ENCODE measurements at places on chromosomes 1 and 21. TPM values are rescaled to one million over a fixed set of nuclear protein-coding genes. Genes with fewer than 3 reads are reported as not detected.

Gene IL24
- not detected for total RNA-seq

DNA sequence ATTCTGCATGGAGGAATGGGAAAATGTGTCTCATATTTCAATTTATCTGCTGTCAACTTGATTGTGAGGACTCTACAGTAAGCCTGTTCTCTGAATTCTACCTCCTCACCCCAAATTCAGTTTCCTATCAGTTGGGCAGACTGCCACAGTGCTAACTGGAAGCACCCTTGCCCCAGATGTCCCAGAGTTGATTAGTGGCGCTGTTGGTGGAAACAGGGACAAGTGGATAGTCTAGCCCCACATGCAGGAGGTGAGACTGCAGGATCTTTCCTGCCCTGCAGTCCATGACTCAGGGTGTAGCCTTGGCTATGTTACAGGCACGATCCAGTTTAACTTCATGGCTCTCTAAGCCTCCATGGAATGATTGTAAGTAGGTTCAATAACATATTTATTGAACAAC, 22.1 kb downstream of the ADAM30 start:
- no peak for DNase-seq

GRCh38 chr1:239233626-239234025, 152.7 kb upstream of the CHRM3 start:
- no peak for DNase-seq

DNA sequence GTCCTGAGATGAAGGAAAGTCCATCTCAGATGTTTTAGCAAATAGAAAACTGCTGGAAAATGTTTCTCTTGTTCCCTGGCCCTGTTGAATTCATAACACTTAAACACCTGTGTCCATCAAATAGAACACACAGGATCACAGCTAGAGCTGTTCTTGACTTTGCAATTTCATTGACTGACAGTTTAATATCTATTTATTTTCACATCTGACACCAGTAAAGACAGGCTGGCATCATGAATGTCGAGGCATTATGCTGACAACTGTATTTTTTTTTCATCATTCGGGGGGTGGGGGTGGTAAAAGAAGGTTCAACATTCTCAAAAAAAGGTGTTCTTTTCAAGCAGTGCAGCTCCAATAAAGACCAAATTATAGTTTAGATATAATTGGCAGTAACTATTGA, 591.2 kb upstream of the PTBP2 start:
- no peak for DNase-seq

- DNase-seq: no peak
Measured at GRCh38 chr1:200967693-200968468, 55.6 kb downstream of the KIF21B start.

DNA sequence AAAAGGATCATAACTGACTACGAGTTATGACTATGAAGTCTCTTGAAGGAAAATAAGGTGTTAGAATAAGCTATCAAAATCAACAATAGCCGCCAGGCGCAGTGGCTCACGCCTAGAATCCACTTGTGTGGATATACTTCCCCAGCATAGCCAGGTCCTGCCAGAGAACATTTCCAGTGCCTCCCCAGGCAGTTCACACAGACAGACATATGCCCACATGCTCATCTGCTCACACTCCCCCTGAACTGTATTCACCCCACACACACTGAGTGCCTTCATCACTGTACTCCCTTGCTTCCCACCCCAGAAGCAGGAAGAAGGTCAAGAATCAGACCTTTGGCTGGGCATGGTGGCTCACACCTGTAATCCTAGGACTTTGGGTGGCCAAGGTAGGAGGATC, 6.5 kb downstream of the RERE start:
- DNase-seq: no peak

Gene CNR2
- not detected for total RNA-seq

- DNase-seq: no peak
Measured at GRCh38 chr1:241706257-241706656, 54.2 kb downstream of the WDR64 start.

GRCh38 chr1:162212713-162213112, 143.2 kb downstream of the NOS1AP start:
- DNase-seq: peak; percentile 15

DNA sequence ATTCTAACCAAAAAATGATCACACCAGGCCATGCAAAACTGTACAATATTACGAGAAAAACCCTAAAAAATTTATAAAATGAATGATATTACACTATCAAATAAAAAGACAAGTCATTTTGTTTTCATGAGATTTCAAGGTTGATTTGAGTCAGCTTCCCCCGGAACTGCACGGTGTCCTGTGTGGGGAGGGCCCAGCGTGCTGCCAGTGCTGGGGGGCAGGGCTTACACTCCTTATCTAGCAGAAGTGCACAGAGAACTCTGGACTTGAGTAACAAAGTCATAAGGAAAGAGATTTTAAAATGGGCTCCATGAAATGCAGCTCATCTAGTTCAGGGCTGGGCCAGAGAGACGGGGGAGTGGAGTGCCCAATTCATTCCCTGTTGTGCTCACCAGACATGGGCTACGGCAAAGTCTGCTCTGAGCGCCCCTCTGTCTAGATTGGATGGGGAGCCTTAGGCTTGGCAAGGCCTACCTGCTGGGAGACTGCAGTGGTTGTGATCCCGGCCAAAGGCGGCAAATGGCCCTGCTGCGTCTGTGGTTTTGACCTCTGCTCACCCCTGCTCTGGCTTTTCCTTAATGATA, 50.1 kb downstream of the COQ8A start:
- DNase-seq: peak; percentile 28

DNA sequence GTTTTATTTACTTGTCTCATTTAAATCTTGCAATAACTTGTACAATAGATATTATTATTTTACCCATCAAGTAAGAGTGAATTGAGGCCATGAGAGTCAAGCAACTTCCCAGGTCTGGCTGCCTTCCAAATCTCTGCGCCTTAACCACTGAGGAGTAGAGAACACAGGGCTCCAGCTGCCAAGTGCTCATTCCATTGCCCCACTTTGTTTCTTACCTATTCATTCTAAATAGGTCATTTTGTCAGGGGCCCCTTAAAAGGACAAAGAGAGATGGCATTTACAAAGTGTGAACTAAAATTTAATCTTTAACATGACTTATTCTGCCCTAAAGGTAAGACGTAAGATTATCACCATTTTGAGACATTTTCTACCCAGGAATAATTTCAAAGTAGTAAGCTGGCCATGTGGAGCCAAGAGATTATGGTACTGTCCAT, 3.5 kb downstream of the PPP1R15B start:
- no peak for DNase-seq

Gene TMPRSS2
- total RNA-seq: 0.86 TPM

GRCh38 chr1:85650645-85651044, 57.6 kb downstream of the ZNHIT6 start:
- no peak for DNase-seq

DNA sequence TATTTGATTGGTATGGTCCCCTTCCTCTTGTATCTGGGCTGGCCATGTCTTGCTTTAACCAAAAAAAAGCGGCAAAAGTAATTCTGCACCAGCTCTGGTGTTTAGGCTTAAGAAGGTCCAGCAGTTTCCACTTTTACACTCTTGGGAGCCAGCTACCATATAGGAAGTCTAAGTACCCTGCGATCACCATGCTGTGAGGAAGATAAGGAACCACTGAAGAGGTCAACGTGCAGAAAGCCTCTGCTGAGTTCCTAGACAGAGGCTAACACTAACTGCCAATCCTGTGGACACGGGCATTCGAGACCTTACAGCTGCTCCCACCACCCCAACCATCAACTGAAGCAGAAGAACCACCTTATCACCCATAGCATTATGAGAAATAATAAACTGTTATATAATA, 331.4 kb downstream of the VAV3 start:
- no peak for DNase-seq

DNA sequence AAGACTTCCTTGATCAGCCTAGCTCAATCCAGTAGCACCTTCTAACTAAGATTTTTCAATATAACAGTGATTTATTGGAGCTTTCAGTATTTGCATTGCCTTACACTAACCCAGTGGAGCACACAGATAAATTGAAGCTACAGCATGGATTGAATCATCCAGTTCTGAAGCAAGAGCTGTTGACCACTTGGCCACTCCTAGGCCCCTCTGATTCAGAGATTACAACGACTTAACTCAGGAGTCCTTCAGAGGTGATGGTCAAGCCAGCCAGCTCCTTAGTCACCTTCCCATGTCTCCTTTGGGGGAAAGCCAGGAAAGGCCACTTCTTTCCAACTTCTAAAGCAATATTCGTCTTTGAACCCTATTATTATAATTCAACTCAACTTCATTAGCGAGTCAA, 151.8 kb downstream of the TENT5C start:
- DNase-seq: no peak

DNA sequence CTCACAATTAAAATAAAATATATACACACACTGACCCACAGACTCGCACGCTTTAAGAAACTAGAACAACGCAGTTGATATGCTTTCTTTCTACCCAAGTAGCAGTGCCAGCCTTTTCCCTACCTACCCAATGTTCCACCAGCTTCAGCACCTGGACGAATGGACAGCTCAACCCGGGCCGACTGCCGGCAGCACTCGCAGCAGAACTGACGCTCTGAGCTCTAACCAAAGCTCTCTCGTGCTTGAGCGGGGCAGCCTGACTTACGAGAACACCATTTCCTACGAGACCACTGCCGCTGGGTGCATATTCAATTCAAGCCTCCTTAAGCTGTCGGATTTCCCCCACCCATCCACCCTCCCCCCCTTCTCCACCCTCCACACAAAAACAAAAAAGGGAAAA, 127.4 kb upstream of the DPYD start:
- peak; percentile 13 for DNase-seq

GRCh38 chr1:204493984-204494280, 673 bp downstream of the PIK3C2B start:
- no peak for DNase-seq

GRCh38 chr1:203592156-203592555, 34.5 kb upstream of the ATP2B4 start:
- DNase-seq: peak; percentile 15

GRCh38 chr21:42215942-42216725, 2.8 kb upstream of the ABCG1 start:
- DNase-seq: no peak

Gene CASZ1
- 3.7 TPM for total RNA-seq

- DNase-seq: no peak
Measured at GRCh38 chr1:202954057-202954745, 3.9 kb downstream of the ADIPOR1 start.

GRCh38 chr1:78275906-78276685, 214.7 kb upstream of the PTGFR start:
- DNase-seq: no peak
